ENCODE measurements at places on chromosomes 4 and X. TPM values are rescaled to one million over a fixed set of nuclear protein-coding genes. Genes with fewer than 3 reads are reported as not detected.
A peak's percentile ranks its signal among the peaks of the same experiment; 100 is the strongest.

Gene SCD5
- total RNA-seq, result 2.2 TPM

DNA sequence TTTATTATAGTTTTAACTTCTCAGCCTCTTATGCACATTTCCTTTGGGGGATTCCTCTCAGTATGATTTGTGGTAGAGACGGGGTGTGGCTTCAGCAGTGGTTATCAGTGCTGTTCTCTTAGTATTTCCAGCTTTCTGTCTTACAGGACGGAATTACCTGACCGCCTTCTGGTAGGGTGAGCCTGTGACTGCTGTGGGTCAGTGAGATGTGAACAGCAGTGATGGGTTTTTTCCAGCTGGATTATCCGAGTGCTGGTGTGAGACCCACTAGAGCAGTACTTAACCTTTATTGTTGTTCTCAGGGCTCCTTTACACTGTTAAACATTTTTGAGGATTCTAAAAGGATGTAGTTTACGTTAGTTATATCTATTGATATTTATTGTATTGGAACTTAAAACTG, 135.2 kb downstream of the SLIT2 start:
- DNase-seq, result no peak

Gene ADRA2C
- 0.27 TPM for total RNA-seq

DNA sequence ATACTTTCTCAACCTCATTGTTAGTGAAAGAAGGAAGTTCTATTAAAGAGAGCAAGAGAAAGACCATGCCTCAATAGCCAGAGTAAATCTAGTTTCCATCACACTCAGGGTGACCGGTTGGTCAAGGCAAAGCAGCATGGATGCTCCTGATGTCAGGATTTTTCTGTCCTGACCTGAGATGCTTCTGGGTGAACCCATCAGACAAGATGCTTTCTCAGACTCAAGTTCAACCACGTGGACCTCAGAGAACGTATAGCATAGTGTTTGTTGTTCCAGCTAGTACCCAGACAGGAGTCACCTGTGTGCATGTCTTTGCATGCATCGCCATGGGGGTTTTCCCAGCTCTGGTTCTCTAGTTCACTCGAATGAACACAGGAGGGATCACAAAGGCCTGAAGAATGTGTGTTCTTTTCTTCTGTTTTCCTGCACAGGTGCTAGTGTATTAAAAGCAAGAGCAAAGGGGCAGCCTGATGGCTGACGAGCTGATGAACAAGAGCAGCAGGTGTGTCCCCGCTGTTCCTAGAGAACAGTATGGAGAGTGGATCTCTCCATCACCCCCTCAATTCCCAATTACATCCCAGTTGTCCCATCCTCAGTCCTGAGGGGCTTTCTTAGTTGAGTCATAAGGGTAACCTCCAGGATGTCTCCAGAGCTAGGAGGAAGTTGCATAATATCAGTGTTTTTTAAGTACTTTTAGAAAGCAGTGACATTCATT, 110.5 kb upstream of the ENPP6 start:
- DNase-seq, result peak; percentile 74

GRCh38 chrX:70171624-70172023, 5.7 kb upstream of the DGAT2L6 start:
- DNase-seq, result no peak

- no peak for DNase-seq
Measured at GRCh38 chrX:52577464-52578173, 60.8 kb upstream of the XAGE1B start.

Gene NUP62CL
- 3.7 TPM for total RNA-seq

DNA sequence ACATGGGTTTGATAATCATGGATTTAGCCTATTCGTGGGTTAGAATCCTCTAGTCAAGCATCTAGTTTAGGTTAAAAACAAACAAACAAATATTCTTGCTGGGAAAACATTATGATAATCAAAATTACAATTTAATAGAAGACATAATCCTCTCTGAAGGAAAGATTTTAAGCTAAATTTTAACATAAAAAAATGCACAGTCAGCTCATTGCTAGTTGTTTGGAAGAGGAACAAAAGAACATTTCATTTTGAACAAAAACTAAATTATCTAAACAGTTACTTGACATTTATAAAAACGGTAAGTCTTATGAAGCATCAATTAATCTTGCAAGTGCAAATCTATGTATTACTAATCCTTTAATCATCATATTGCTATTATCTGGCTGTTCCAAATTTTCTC, 18.2 kb upstream of the AGA start:
- no peak for DNase-seq

Gene PAGE2B
- total RNA-seq, result 0.68 TPM

Gene BTK
- total RNA-seq, result 1.3 TPM

DNA sequence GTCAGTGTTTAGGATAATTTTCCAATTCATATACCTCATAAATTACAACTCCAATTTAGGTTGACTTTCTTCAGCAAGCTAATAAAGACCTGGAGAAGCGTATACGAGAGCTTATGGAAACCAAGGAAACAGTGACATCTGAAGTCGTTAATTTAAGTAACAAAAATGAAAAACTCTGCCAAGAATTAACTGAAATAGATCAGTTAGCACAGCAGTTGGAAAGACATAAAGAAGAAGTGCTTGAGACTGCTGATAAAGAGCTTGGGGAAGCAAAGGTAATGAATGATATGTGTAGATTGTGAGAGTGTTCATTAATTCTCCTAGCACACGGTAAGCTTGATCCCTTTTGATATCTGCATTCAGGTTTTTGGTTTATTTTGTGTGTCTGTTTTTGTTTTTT, 16.8 kb downstream of the CEP135 start:
- no peak for DNase-seq

DNA sequence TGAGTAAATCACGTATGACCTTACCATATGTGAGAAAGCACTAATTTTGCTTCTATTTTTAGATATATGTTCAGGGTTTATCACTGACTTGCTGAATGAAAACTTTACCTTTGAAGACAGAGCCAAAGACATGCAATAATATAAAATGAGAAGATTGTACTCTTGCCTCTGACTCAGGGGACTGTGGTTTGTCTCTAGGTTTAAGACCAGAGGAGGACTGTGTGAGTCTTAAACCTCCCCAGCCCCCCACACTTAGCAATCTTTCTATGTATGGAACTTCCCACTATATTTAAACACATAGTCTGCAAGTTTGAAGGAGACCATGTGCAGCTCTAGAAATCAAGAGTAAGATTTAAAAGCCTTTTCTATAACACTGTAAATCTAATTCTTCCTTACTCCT, 368.7 kb upstream of the FAM241A start:
- DNase-seq, result no peak

GRCh38 chr4:3385711-3386420, 55.9 kb upstream of the HGFAC start:
- DNase-seq, result no peak

GRCh38 chr4:139265654-139266053, 14.4 kb downstream of the MGARP start:
- DNase-seq, result no peak

GRCh38 chr4:101044766-101045165, 302.6 kb downstream of the PPP3CA start:
- DNase-seq, result no peak

Gene CFP
- 2.1 TPM for total RNA-seq

DNA sequence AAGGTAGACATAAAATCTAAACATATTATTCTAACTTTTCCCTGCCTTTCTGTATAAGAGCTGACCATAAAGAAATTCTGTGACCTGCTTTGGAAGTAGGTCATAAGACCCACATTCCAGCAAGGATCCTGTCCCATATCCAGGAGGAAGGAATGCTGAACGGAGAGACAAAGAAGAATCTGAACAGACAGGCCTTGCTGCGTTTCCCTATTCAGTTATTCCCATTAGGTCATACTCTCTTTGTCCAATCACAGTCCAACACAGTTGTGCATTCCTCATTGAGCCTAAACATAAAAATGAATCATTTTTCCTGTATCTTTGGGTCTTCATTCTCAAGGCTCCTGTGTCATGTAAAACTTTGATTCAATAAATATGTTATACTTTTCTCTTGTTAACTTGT, 287.6 kb upstream of the TAPT1 start:
- DNase-seq, result no peak

DNA sequence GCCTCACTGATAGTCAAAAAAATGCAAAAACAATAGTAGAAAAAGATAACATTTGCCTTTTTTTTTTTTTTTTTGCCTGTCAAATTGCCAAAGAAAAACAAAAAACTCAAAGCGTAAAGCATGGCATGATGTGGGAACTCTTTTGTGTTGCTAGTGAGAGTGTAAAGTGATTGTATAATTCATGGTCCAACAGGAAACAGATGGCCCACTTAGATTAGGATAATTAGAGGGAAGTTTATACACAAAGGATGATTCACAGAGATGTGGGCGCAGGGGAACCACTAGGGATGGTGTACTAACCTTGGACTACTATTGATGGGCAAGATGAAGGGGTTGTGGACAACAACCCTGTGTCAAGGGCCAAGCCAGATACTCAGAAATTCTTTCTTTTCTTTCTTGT, 16.4 kb downstream of the MCUB start:
- no peak for DNase-seq

GRCh38 chr4:10092481-10093270, 23.9 kb downstream of the WDR1 start:
- no peak for DNase-seq

DNA sequence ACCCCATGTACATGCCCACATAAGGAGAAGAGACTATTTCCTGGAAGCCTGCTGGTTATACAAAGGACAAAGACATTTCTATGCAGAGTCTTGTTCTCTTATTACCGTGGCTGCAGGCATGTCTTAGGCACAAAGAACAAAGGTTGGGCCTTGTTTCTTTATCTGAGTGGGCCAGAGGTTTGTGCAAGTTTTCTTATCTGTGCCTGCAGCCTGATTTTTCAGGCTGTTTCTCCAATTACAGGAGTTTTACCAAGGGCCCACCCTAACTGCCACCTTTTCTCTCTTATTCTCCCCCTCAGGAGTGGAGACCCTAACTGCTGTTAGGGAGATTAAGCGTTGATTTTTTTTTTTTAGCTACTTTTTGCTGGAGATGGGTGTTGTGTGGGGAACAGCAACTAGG, 3.5 kb downstream of the TENT5D start:
- no peak for DNase-seq

DNA sequence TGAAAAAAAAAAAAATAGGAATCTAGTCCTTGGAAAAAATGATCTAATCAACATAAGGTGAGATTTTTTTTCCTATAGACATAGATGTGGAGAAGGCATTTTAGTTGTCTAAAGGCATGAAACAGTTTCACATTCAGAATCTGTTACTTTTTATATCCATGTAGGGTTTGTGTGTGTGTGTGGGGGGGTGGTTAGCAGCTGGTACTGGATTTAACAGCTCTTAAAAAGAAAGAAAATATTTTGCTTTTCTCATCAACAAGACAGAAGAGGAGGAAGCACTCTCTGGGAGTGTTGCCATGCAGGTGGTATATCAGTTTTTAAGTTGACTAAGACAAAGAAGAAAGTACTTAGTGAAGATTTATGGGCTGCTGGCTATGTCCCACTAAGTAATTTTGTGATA, 122.3 kb downstream of the VCX3B start:
- DNase-seq, result no peak

DNA sequence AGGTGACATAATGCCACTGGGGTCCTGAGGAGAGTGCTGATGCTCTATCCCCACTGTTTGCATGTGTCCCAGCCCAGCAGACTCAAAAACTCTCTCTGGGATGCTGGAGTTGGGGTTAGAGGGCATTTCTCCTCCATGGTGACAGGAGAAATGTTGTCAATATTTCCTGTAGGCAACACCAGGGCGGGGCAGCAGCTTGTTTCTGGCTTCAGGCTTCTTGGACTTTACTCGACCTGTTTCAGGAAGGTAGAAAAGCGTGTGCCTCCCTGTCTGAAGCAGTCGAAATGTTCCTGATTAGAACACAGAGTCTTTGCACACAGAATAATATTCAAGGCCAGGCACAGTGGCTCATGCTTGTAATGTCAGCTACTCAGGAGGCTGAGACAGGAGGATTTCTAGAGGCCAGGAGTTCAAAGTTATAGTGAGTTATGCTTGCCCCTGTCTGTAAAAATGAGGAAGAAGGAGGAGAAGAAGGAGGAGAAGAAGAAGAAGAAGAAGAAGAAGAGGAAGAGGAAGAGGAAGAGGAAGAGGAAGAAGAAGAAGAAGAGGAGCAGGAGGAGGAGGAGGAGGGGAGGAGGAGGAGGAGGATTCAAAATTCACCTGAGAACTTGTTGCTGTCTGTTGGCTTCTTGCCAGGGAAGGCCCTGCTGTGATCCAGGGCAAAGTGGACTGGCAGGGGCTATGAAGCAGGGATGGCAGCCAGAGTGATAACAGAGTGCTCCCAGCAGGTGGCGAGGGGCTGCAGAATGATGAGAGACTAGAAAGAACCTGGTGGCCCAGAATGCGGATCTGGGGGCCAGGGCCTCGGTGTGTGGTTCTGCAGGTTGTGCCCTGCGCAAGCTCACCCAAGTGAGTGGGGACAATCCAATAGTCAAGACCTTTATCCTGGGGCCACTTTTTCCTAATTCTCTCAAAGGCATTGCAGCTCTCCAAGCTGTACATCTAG, 82.9 kb downstream of the RTL5 start:
- peak; percentile 11 for DNase-seq

GRCh38 chr4:13088726-13089658, 395.1 kb downstream of the RAB28 start:
- DNase-seq, result no peak

Gene NPFFR2
- total RNA-seq, result not detected

GRCh38 chrX:135974279-135974856, 580 bp upstream of the MMGT1 start:
- DNase-seq, result peak; percentile 64

- no peak for DNase-seq
Measured at GRCh38 chrX:40402831-40403533, 177.8 kb upstream of the ATP6AP2 start.

DNA sequence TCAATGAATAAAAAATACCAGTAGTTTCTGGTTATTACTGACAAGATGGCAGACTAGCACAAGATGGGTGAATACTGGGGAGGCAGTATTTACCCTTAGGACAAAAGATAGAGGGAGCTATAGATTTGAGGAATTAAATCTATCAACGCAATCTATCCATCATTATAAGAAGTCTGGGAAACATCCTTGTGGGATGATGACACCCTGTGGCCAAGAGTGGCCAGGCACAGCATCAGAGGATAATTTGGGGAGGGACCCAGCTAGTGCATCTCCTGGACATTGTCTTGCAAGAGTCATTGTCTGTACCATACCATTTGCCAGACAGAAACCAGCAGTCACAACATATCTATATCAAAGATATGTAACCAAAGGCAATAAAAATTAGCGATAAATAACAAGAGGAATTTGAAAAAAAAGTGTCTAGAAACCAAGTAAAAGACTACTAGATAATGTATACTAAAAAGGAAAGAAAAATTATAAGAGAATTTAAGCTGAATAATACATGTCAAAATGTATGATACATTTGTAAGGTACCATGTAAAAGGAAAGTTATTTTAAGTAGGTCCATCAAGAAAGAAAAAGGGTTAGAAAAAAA, 22.9 kb downstream of the KCTD8 start:
- no peak for DNase-seq

All from activated CD8-positive, alpha-beta T cell treated with anti-CD3 and anti-CD28 coated beads for 36 hours (primary cell).